ENCODE measurements at places on chromosomes 5 and 9.
A peak's percentile ranks its signal among the peaks of the same experiment; 100 is the strongest.

GRCh38 chr9:119902611-119903010 lies 533.4 kb upstream of the BRINP1 start:
- DNase-seq: no peak

- DNase-seq: no peak
These were observed 49.0 kb upstream of the IRX4 start for GRCh38 chr5:1931604-1932231.

DNA sequence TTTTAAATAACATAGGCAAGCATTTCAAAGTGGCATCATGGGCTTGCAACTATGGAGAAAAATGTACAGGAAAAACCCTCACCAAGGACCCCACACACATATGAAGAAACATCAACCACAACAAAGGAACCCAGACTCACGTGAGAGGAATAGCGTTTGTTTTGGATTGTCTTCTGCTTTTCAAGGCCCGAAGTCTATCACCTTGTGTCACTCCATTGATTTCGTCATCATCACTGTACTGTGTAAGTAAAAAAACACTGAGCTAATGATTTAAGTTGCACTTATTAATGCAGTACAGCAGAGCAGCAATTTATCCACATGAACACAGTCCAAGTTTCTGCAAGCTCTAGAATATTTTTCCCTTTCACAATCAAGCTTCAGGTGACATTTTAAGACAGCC lies 72.4 kb downstream of the HABP4 start:
- DNase-seq: no peak

DNA sequence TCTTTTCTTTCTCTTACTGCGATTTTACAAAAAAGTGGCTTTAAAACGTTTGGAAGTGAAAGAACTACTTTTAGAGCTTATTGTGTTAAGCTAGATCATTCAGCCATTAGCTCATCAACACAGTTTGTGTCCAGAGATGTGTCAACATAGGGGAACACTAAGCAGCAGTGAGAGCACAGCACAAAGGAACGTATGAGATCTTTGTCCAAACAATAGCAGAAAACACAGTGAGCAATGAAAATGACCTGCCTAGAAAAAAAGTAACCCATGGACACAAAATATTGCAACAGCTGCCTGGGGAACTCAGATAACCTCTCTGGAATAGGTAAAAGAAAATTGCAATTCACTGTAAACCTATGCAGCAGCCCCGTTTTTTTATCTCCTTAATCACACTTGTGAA lies 372.5 kb downstream of the ARHGEF28 start:
- DNase-seq: no peak

- no peak for DNase-seq
These were observed 31.9 kb downstream of the PALM2AKAP2 start for GRCh38 chr9:109811876-109812275.

DNA sequence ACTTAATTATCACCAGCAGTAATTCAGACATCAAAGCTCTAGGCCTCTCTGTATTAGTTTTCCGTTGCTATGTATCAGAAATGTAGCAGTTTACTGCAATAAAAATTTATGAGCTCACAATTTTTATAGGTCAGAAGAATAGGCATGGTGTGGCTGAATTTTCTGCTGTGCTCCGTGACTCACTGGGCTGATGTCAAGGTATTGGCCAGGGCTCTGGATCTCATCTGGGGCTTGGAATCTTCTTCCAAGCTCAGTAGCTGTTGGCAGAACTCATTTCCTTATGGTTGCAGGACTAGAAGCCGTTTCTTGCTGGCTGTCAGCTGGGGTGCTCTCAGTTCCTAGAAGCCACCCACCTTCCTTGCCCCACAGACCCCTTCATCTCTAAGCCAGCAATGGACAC lies 66.3 kb downstream of the PSAT1 start:
- DNase-seq: no peak

DNA sequence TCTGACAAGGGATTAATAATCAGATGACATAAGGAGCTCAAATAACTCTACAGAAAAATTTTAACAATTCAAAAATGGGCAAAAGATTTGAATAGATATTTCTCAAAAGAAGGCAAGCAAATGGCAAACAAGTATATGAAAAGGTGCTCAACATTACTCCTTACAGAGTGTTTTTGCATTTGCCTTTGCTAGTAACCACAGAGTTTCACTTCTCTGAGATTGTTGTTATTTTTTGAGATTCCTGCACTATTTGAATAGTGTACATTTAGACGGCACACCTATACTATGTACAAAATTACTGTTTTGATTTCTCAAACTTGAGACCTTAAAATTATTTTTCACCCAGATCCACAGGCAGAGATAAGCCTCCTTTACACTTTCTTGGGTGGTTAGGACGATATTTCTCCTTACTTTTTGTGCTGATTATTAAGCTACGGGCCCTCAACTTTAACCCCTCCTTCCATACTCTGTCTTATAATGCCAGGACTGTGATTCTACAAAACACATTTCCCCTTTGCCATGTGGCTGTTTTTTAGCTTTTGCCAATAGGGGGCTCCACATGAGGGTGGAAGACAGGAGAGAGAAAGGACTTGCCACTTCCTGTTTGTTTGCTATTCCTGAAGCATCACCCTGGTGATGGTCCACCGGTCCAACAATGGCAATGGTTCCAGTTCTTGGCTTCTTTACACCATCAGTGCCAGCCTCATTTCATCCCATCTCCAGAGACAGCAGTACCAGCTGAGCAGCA lies 65.0 kb upstream of the DAP start:
- DNase-seq: no peak

DNA sequence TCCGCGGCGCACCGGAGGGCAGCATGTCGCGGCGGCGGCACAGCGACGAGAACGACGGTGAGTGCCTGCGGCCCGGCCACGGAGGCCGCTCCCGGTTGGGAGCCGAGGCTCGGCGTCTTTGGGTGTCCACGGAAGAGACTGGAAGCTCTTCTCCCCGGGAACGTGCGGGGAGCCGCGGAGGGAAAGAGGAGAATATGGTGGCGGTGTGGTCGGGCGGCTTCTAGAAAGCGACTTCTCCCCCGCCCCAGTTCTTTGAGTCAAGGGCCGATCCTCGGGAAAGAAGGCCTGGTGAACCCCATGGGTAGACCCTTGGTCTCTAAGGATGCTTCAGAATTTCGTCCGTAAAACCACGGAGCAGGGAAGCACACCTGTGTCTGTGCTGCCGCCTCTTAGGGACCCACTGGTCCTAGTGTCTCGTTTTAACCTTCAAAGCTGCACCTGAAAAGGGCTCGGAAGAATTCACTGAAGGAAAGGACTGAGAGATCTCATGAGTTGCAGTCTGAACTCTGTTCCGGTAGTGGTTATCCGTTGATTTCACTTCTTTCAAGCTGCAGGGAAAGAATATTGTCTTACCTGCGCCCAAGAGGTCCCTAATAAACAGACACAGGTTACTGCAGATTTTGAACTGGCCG lies 354 bp downstream of the NCBP1 start:
- peak; percentile 13 for DNase-seq

DNA sequence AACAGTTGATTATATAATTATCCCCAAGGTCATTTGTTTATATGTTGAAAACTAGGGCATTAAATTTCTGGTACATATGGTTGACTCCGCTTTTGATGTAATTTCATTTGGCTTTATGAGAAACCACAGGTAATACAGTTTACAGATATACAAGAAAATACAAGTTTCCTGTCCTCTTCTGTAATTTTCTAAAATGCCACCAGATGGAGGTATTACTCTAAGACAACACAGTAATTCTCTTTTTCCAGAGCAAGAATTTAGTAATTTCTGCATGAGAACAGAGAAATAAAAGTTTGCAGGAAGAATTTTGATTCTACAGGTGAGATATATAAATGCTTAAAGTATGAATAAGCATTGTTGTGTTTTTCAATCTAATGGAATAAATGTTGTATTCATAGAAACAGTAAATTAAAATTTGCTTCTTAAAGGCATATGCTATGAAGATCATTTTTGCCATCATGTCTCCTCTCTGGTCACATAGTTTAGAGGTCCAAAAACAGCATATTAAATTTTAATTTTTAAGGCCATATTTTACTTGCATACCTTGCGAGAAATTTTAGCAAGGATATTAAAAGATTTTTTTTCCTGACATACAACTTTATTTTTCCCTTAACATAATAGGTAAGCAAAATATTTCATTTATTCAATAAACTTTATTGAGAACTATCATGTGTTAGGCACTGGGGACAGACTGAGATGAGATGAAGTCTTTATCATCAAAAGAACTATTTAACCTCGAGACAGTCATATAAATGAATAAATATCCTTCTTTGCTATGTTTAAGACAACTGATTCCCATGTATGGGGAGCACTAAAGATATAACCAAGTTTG lies 22.7 kb downstream of the CHD1 start:
- DNase-seq: peak; percentile 55

DNA sequence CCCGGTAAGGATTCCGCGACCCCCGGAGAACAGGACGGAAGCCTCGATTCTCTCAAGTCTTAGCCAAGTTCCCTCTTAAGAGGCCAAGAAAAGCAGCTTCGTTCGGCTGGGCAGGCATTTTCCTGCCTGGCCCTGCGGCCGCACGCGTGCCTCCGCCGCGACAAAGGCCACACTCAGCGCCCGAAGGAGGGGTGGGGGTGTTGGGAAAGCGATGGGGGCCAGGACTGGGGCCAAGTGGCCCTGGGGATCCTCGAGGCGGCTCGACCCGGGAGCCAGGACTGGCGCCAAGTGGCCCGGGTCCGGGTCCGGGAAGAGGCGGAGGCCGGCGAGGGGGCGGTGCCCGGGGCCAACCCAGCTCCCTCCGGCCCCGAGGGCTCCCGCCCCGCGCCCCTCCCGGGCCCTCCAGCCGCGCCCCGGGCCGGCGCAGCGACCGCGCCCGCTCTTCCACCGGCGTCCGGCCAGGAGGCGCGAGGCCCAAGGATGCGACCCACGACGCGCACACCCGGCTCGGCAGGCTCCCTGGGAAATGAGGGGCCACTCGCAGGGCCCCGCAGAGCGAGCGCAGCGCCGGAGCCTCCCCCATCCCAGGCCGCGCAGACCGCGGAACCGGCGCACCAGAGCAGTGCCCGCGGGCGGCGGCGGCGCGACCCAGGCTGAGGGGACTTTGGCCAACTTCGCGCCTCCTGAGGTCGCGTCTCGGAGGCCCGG lies 756 bp downstream of the VAV2 start:
- no peak for DNase-seq

GRCh38 chr5:25006734-25007133 lies 362.0 kb upstream of the CDH10 start:
- peak; percentile 70 for DNase-seq

GRCh38 chr5:125227333-125228095 lies 481.1 kb upstream of the ZNF608 start:
- DNase-seq: peak; percentile 33

DNA sequence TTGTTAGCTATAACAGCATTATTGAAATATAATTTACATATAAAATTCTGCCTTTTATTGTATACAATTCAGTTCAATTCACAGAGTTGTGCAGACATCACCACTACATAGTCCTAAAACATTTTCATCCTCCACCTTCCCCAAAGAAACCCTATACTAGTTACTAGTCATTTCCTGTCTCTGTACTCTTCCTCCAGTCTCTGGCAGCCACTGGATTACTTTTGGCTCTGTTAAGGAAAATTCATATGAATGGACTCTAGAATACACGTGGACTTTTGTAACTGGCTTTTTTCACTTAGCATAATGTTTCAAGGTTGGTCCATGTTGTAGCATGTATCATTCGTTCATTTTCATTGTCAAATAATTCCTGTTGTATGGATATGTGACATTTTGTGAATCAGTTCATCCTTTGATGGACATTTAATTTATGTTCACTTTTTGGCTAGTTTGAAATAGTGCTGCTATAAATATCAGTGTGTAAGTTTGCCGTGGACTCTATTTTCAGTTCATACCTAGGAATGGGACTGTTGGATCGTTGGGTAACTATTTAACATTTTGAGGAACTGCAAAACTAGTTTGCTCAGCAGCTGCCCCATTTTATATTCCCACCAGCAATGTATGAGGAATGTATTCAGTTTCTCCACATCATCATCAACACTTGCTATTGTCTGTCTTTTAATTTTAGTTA lies 9.7 kb downstream of the ICE1 start:
- DNase-seq: peak; percentile 32

DNA sequence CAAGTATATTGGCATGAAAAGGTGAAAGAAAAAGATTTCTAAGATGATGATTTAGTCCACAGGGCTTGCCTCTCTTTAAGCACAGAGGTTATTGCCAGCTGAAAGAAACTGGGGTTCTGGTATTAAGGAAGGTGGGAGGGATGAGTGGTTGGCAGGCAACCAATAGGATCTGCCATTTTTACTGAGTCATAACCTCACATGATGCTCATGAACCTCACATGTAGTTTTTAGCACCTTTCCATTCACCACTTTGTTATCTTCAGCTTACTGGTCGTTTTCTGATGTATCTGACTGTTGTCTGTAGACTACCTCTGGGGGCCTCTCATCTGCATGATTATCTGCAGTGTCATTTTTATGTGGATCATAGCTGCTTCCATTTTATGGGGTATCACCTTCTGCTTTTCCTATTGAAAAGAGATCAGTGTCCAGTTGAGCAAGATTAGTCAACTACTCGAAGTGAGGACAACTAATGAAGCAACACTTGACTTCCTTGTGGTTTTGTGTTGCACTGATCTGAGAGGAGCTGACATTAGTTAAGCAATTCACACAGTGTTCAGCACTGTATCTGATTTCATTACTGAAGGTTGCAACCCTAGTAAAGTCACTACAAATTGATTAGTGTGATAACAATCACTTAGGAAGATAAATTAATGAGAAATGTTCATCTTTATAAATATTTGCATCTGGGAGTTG lies 186.3 kb downstream of the SGCD start:
- DNase-seq: no peak

DNA sequence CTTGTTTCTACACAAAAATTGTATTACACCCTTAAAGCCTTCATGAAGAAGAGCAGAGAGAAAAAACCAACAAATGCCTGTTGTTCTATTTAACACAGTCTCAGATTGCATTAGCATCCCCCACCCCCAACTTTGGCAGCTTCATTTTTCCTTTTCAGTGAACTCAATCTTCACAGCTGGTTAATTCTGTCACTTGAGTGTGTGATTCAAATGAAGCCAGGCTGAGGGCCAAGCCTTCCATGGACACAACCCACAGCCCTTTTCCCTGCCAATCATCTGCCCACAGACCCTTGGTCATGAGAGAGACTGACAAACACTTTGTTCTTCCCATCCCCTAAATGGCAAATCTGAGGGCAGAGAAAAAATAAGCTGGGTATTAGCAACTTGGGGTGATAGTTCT lies 217.5 kb upstream of the NMUR2 start:
- DNase-seq: no peak

Data from A172 (cell line).